ENCODE measurements at places on chromosomes 4 and X.

- DNase-seq = no peak
These were observed 287.0 kb upstream of the GALNT7 start for GRCh38 chr4:172881645-172882044.

- no peak for DNase-seq
These were observed 132.6 kb downstream of the ANKRD50 start for GRCh38 chr4:124579896-124580295.

- no peak for DNase-seq
These were observed 137.2 kb downstream of the STPG2 start for GRCh38 chr4:98006060-98006459.

GRCh38 chrX:71665747-71666146, 1.6 kb upstream of the LOC101059915 start:
- DNase-seq = no peak

GRCh38 chrX:6666624-6667023, 131.7 kb upstream of the VCX3A start:
- DNase-seq = no peak

DNA sequence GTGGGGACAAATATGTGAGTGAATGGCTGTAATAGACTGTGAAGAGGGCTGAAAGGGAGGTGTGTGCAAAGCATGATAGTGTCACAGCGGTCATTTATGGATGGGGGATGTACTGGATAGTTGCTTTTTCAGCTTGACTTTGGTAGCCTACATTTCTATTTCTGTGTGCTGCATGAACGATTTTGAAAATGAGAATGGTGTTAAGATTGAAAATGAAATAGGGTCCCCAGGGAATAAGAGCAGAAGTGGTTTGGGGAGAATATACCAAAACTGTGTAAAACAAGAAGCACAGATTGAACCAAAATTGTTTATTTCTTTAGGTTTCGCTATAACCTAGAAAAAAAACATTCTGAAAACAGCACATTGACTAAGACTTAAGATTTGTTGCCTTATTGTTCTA, 58.8 kb upstream of the CLNK start:
- DNase-seq = no peak

DNA sequence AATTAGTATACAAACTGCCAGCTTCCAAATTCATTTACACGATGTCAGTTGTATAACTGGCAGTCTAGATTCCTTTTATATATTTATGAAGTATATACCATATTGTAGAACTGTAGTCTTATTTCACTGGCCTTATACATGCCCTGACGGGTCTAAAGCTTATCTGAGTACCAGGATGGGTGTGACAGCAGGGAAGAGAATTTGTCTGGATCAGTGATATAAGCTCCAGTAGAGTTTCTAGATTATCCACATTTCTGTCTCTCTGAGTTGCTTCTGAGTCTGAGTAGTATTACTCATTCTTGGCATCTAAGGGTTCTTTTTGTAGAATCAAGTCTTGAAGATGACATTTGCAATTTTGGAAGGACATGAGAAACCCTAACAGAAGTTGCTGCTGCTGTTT, 101.3 kb downstream of the RPA4 start:
- no peak for DNase-seq

GRCh38 chr4:32855622-32856021, 2135.5 kb downstream of the PCDH7 start:
- no peak for DNase-seq

DNA sequence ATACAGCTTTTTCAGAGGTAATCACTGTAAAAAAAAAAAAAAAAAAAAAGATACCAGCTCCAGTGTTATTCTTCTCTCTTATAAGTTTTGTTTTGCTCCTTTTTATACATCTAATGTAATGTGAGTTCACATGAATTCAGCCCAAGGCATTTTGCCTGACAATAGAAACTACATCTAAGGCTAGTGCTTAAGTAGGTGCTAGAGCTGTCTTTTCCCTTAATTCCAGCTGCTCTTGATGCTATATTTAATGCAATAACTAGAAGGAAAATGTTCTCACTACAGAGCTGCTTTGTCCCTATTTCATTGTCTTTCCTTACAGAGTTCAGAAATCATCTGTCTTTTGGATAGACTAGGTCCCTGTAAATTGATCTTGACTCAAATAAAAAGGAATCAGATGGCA, 150.1 kb downstream of the NAA11 start:
- no peak for DNase-seq

DNA sequence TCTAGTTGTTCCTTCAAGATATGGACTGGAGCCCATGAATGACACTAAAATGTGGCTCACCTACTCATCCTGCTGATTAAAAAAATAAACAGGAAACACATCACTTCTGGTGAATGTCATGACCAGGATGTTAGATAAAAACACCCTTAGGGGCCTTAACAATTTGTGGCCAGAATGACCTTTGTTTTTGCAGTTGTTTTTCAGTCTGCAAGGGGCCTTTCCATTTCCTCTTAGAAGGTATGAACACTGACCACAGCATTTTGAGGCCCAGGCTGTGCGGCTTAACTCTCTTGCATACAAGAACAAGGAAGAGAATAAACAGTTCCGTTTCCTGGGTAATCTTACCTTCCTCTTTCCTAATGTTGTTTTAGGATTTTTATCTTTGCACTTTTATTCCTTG, 113.2 kb downstream of the IL1RAPL2 start:
- DNase-seq = no peak

DNA sequence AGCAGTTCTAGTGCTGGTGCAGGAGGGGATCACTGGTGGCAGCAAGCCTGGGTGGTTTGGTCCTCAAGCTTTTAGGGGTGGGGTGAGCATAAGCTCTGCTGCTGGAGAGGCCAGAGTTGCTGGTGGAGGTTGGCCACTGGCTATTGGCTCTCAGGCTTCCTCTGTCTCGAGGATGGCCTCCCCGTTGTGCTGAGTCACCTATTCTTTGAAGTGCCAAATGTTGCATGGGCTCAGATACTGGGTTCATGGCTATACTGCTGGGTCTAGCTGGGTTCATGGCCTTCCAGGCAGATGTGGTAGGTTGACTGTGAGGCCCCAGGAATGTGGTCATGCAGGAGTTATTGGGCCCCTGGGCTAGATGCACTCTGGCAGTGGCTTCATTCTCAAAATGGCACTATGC, 466.3 kb downstream of the NAF1 start:
- no peak for DNase-seq

GRCh38 chr4:21835712-21836111, 112.9 kb downstream of the KCNIP4 start:
- no peak for DNase-seq

DNA sequence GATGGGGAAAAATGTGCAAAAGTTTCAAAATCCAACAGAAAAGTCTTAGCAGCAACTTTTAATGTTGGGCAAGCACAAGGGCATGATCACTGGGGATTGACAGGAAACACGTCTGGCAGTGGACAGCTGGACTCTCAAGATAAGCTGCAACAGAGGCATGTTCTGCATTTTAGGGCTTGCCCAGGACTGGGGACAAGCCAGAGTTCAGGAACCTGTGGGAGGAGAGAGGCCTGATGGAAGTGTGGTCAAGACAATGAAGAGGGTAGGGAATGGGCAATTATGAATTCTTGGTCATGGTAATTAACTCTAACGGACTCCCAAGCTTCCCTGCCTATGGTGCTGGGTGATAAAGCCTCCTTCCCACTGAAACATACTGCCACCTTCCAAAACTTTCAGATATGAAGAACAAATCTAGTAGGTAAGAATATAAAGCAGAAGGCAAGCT, 48.4 kb downstream of the ANXA3 start:
- DNase-seq = no peak

DNA sequence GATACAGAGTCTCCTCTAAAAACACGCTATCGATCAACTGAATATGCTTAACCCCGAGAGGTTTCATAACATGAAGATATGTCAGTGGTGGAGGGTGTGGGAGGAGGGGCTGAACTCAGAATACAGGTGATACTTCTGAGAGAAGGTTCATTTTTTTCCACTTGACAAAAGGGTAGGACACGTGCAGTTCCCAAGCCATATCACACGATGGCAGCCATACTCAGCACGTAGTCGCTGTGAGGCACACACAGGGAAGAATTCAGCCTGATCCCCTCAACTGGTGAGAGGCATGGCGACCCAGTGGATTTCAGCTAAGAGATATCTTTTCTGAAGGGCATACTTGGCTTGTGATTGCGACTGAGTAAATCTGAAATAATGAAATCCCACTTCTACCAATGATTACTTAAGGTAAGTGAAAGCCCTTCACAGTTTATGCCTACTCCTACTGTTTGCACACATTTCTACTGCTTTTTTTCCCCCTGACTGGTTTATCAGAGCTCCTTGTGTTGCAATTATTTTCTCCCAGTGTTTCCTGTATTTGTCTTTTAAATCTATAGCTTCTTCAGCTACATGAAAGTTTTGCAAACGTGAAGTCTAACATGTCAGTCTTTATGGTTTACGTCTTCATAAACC, 133.1 kb downstream of the CORIN start:
- DNase-seq = no peak

GRCh38 chr4:23390246-23390645, 499.6 kb downstream of the PPARGC1A start:
- no peak for DNase-seq

- no peak for DNase-seq
These were observed 84.5 kb downstream of the MAGEB17 start for GRCh38 chrX:16251782-16252181.

GRCh38 chr4:138925495-138925894, 90.1 kb upstream of the NOCT start:
- no peak for DNase-seq

DNA sequence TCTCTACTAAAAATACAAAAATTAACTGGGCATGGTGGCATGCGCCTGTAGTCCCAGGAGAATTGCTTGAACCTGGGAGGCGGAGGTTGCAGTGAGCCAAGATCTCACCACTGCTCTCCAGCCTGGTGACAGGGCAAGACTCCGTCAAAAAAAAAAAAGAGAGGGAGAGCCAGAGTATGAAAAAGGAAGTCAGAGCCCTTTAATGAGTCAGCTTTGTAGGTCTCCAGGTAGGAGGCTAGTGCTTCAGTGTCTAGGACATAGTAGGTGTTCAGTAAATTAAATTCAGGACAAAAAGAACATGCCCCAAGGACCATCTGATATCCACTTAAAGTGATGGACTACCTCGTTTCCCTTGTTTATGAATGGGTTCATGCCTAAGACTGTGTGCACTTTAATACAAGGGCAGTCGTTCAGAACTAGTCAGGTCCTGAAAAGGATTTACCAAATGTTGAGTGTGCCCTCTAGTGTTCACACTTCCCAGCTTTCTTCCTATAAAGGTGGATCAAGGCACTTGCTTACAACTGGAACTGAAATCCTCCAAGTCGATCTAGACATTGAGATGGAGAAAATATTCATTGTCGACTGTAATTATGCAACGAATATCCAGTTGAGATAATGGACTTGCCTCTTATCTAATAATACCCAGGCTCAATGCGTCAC, 29.0 kb downstream of the F9 start:
- peak; percentile 18 for DNase-seq

DNA sequence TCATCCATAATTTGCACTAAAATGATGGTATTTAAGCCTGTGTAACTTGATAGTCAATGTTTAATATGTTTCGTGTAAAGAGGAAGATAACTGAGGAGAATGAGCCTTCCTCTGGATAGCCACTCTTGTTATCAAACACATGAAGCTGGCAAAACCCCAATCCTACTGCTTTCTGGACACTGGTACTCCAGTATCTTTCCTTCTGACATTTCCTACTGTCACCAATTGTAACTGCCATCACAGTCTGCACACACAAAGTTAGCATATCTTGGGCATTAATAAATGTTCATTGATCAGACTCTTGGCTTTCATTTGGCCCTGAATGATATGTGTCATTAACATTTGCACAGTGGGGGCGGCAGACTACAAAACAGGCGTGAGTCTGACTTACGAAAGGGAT, 419.1 kb downstream of the TMA16 start:
- DNase-seq = no peak

All from epithelial cell of proximal tubule (primary cell).